DMS79 treated with DMSO at 0.1 percent for 48 hours (cell line): ENCODE measurements at places on chromosomes 7 and 10.
A peak's percentile ranks its signal among the peaks of the same experiment; 100 is the strongest.

DNA sequence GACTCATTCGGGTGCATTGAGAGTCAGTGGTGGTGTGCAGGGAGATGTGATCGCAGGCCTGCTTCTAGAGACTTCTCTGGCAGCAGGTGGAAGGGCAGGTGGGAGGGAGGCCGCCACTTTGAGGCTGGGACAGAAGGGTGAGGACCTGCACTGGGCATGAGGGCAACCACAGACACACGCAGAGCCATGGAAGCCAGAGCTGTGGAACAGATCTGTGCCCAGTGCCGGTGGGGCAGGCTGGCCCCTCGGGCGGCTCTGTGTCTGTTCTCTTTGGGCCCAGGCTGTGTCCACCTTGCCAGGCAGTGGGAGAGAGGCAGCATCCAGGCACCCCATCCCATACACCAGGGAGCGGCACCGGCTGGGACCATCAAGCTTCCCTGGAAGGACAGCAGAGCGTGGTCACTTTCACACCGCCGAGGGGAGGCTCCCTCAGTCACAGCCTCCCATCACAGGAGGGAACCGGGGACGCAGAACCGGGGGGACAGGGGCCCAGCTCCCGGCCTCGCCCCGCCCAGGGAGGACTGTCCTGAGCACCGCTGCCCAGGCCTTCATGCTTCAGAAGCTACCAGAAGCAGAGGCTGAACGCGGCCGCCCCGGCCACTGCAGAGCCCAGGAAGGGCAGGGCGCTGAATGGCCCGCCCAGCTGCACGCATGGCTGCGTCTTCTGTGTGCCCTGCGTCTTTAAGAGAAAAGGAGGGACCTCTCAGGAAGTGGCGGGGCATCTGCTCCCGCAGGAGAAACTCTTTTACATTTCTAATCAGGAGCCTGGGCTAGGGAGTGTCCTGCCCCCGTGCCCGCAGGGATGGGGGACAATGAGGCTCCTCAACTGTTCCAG, 32.1 kb downstream of the EN2 start:
- no peak for DNase-seq

DNA sequence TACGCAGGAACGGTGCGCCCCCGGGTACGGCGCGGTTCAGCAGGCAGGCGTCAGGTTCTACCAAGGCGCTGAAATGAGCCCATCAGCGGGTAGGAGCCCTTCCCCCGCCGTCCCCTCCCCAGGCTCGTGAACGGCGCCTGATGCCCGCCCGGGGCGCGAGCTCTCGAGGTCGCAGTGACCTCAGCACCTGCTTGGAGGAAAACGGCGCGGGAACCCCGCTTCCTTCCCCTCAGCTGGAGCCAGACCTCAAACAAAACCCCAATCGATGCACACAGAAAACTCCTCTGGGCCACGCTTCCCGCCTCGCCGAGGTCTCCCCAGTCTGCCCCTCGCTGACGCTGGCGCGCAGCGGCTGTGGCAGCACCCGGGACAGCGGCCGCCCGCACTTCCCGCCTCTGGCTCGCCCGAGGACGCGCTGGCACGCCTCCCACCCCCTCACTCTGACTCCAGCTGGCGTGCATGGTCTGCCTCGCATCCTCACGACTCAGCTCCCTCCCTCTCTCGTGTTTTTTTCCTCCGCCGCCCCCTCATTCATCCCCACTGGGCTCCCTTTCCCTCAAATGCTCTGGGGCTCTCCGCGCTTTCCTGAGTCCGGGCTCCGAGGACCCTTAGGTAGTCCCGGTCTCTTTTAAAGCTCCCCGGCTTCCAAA, 514 bp upstream of the GAD2 start:
- peak; percentile 44 for DNase-seq

DNA sequence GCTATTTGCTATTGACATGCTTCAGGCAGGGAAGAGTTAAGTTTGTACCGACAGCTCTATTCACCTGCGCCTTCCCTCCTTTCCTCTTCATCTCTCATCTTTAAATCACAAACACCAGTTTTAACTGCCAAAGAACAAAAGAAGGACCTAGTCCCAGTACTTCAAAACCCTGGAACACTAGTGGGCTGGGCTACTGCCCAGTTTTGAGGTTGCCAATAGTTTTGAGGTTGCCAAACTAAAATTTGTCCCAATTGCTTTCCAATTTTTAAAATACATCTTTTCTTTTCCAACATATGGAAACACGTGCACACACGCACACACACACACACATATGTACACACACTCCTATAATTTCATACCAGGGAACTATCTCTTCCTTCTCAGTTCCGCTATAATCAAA, 130.6 kb upstream of the SLC26A5 start:
- DNase-seq, result no peak

- DNase-seq, result no peak
These were observed 29.8 kb downstream of the DNAH11 start for GRCh38 chr7:21572331-21573313.

DNA sequence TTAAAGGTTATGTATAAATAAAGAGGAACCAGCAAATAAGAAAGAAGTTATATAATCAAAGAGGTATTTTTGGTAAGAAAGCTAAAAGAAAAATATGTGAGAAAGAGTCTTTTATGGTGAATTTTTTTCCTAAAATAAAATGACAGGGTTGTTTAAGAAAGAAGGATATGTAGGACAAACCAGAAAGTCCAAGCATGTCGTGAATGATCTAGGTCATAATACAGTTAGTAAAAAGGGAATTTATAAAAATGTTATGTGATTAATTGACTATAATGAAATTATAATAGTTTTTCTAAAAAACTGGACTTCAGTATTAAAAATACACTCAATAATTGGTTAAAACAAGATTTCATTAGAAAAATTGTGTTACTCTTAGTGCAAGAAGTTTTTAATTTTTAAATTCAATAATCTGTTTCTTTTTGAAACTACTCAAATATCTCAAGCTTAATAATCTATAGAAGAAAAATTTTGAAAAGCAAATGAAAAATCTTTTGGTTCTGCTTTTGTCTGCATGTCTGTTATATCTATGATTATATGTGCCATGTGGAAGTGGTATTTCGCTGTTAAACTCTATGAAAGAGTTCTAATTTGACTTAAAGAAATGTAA, 23.3 kb downstream of the AVL9 start:
- no peak for DNase-seq

DNA sequence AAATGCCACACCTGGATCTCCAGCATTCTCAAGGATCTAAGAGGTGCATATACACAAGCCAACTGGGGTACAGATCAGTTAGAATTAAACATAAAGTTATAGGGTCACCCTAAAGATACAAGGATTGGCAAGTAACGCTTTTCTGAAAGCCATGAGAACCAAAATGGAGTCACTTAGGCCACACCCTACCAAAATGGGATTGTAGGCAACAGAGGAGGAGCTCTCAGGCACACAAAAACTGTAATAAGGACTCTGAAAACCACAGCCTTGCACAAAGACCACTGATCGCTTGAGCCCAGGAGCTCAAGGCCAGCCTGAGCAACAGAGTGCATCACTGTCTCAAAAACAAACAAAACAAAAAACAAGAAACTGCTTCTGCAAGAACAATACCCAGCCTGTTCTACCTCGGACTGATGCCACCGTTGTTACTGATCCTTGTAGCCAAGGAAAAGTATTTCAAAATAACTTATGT, 35.5 kb downstream of the SVOPL start:
- DNase-seq, result no peak

GRCh38 chr7:129574487-129574886, 37.0 kb upstream of the NRF1 start:
- no peak for DNase-seq

- no peak for DNase-seq
These were observed 78.4 kb downstream of the POU6F2 start for GRCh38 chr7:39056153-39056552.

DNA sequence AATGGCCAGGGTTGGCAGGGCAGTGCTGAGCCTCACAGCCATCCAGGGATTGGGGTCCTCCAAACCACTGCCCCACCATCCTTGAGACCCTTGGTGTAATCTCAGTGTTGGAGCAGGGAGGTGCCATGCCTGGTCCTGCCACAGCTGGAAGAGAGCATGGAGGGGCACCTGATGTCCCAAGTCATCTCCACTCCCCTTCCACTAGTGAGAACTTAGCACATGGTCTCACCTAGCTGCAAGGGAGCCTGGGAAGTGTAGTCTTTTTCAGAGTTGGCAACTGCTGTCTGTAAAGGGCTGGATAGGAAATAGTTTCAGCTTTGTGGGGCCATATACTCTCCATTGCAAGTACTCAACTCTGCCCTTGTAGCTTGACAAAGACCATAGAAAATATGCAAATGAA, 238.7 kb downstream of the RPS24 start:
- DNase-seq, result no peak

DNA sequence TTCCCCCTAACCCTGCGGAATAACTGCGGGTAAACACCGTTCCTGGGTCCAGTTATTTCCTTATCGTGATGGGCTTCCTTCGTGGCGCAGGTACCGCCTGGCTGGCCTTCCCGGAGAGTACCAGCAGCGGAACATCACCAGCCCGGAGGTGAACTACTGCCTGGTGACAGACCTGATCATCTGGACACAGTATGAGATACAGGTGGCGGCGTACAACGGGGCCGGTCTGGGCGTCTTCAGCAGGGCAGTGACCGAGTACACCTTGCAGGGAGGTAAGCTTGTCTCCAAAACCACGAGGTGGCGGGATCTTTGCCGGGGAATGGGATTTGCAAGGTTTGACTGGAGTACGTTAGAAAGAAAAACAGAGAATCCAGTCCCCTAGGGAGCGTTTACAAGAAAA, 665.0 kb upstream of the FOXK1 start:
- DNase-seq, result no peak

DNA sequence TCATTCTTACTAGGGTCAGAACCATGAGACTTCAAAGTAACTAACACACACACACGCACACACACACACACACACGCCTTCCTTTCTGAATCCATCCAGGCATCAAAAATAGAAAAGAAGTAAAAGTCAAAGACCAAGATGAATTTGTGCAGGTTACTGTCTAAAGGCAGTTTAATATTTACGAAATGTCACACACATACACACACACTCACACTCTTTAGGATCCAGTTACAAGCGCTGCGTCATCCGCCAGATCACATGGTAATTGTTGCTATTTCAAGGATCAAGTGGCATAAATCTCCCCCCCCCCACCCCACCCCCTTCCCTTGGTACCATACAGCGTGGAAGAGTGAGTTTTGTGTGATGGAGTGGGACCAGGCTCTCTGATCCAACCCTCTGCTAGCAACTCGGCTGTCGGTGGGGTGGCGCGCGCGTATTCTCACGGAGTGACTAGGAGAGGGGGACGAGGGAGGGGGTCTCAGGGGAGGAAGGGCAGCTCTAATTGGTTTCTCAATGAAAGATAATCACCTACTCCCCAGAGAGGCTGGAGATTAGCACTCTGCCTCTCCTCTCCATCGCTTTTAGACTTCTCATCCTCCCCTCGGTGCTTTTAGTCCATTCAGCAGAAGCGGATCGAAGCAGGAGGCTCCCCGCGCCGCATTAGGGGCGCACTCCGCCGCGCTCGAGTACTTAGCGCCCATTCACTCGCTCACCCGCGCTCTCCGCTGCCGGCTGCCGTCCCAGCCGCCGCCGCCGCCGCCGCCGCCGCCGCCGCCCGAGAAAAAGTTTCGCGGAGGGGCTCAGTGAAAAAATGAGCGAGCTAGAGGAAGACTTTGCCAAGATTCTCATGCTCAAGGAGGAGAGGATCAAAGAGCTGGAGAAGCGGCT, 83.5 kb upstream of the PRKG1 start:
- DNase-seq, result no peak

- DNase-seq, result no peak
These were observed 34.0 kb downstream of the TMEM270 start for GRCh38 chr7:73894733-73895551.

DNA sequence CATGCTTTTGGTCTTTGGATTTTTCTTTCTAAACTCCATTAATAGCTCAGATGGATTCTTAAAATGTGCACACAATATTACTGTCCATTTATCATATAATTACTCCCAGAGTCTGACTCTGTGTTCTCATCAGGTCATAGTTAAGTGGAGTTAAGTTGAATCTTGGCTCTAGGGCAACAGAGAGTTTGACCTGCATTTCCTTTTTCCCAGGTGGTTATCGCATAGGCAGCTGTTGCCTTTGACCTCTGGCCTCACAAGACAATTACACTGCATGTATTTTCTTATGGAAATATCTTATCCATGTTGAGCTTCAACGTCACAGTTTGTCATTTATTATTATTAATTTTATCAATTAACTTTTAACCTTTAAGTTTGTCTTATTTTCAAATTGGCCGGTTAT, 237.5 kb upstream of the HGF start:
- no peak for DNase-seq

DNA sequence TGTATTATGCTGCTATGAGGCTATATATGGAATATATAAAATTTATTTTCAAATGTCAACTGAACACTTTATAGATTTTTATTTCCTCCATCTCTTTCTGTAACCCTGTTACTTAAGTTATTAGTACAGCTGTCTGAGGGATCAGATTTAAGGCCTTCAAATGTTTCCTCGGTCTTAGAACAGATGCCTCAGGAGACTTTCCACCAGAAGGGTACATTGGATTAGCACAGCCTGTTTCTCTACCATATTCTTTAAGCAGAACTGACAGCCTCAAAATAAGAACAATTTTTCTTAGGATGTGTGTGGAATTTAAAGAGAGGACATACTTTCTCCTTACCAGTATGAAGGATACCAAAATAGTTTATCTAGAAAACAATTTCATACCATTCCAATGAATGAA, 53.0 kb upstream of the HGF start:
- no peak for DNase-seq

- no peak for DNase-seq
These were observed 133.6 kb downstream of the CALN1 start for GRCh38 chr7:72278550-72278949.

- no peak for DNase-seq
These were observed 494.9 kb upstream of the PODXL start for GRCh38 chr7:132051311-132051710.

- no peak for DNase-seq
These were observed 26.8 kb downstream of the TLX1 start for GRCh38 chr10:101157756-101158458.

DNA sequence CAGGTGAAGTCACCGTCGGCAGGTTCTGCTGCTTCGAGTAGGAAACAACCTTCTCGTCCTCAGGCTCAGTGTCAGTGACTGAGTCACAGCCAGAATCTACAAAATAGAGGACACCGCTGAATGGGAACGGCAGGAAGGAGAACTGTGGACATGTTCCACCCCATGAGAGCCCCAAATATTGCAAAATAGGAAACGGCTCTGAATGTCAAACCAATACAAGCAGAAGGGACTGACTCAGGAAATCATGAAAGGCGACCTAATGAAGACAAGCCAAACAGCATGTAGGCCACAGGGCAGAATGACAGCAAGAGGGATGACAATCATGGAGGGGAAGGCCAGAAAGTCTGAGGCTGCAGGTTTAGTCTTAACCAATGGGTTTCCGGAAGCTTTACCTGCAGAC, 63.5 kb downstream of the PIK3AP1 start:
- no peak for DNase-seq

DNA sequence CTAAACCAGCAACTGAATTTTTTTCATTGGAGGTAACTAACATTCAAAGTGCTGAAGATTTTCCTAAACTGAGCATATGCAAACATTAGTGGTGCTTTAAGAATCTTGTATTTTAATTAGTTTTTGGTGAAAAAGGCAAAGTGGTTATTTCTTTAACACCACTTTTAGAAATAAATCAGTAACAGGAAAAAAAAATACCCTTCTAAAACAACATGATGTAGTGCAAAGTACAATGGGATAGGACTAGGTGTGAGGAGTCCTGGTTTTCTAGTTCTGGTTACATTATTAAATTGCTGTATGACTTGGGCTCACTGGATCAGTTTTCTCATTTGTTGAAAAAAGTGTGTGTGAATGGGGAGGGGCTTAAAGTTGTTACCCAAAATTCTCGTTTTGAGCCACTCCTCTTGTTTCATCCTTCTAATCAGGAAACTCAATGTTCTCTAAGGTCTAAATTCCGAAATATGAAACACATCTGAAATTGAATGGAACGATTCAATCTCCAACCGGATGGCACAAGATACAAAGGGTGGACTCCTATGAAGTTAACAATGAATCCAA, 1.8 kb downstream of the WASL start:
- peak; percentile 49 for DNase-seq
